Hypothalamus (tissue), 51 donors: ENCODE measurements at places on chromosomes 7 and 10.

DNA sequence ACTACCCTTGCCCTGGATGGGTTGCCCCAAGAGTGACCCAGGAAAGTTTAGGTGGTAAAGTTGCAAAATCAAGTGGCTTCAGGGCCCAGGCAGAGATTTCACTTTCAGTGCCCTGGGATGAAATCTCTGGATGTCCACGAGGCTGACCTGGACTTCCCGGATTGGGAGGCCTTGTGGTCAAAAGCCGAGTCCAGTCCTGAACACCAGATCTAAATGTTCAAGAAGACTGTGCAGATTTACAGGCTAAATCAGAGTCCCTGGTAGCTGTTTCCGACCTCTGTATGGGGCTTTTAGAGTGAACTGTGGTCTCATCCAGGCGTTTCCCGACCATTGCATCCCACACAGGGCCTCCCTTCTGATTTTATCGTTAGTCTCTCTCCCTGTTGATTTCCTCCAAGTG is 95.3 kb downstream of the WDR11 start:
- DNase-seq, result no peak

- DNase-seq, result no peak
Observed at GRCh38 chr7:69708857-69709256, 110.6 kb downstream of the AUTS2 start.

GRCh38 chr10:2079603-2080078 is 342.3 kb upstream of the ADARB2 start:
- no peak for DNase-seq

- no peak for DNase-seq
Observed at GRCh38 chr10:72712136-72712535, 20.2 kb downstream of the MCU start.
